ENCODE measurements at places on chromosomes 13 and 19.

- DNase-seq = peak; percentile 71
These were observed 37.6 kb downstream of the SOX21 start for GRCh38 chr13:94674609-94675348.

DNA sequence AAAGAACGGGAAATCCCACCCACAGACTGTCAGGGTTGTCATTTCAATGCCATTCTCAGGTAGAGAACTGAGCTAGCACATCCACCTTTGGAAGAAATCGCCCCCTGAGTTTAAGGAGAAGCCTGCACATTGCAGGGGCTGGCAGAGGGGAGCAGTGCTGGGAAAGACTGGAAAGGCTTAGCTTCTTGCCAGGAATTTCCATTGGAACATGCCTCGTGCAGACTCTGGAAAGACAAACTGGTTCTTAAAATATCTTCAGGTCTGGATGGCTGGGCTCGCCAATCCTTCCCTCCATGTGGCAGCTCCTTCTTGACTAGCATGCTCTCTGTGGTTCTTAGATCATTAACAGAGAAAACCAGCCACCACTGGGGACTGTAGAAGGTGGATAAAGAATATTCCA, 414.1 kb downstream of the TSHZ3 start:
- no peak for DNase-seq

DNA sequence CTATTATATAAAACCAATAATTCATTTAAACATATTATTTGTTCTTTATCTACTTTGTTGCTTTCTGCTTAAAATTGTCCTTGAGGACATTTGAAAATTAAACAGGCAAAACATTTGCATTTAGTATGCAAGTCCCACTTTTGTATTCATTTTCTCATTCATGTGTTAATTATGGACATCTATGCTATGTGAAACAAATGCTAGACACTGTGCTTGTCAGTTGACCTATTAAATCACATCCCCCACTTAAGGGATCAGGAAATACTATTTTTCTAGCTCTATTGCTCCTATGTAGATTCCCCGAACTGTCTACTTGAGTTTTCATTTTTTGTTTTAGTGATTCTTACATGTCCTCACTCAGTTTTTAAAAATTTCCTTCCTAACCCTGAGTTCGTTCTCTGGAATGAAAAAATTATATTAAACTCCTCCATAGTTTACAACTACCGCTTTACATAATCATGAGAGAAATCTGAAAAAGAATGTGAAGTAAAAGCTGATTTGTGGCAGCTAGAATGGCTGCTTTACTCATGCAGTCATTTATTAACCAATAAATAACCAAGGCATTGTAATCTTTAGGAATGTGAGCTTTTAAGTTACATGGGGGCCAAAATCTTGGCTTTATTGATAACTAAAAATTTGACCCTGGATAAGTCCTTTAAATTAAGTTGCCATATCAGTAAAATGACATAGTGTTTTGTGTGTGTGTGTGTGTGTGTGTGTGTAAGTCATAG, 188.5 kb downstream of the LIG4 start:
- DNase-seq = no peak

- no peak for DNase-seq
These were observed 1.8 kb downstream of the TMEM259 start for GRCh38 chr19:1018932-1019615.

GRCh38 chr13:80361883-80362327, 21.0 kb upstream of the SPRY2 start:
- no peak for DNase-seq

GRCh38 chr13:112790735-112791641, 101.2 kb downstream of the ATP11A start:
- DNase-seq = peak; percentile 36

DNA sequence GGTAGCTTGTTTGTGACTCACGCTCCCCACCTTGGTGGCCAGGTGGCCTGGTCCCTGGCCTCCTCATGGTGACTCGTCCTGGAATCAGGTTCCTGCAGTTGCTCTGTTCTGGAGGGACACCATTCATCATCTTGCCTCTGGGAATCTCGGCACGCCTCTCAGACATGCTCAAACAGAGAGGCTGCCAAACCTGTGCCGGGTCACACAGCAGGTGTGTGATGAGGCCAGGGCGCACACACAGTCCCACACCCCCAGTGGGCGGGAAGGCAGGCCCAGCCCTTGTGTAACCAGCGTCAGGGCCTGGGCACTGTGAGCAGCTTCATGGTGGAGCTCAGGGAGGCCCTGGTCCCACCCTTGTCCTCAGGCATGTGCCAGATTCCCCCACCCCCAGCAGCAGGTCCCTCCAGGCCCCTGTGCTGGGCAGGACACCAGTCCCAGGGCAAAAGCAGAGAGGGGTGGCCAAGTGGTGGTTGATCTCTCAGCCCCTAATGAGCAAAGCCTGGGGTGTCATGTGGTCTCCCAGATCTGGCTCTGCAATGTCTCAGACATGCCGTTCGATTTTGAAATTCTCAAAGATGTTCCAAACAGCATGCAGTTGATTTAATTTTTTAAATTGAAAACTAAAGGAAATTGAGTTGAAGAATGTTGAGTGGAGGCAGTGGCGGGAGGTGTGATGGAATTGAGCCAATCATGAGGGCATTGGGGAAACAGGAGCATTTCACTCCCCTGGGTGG, 12.1 kb downstream of the CEBPA start:
- DNase-seq = no peak

- DNase-seq = no peak
These were observed 854 bp downstream of the RNASEH2B start for GRCh38 chr13:50910485-50910805.

DNA sequence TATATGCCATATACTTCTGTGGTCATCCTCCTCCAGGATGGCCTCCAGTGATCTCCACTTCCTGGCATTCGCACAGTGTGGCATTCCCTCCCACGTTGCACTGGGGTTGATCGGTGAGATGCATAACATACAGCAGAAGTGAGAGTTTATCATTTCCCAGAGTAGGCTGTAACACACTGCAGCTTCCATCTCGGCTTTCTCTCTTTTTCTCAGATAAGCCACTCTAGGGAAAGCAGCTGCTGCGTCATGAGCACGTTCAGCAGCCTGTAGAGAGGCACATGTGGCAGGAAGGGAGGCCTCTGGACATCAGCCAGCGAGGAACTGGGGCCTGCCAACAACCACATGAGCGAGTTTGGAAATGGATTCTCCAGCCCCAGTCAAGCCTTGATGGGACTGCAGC, 807.1 kb downstream of the DIAPH3 start:
- no peak for DNase-seq

GRCh38 chr19:12603714-12604113, 6.9 kb downstream of the ZNF490 start:
- DNase-seq = no peak

DNA sequence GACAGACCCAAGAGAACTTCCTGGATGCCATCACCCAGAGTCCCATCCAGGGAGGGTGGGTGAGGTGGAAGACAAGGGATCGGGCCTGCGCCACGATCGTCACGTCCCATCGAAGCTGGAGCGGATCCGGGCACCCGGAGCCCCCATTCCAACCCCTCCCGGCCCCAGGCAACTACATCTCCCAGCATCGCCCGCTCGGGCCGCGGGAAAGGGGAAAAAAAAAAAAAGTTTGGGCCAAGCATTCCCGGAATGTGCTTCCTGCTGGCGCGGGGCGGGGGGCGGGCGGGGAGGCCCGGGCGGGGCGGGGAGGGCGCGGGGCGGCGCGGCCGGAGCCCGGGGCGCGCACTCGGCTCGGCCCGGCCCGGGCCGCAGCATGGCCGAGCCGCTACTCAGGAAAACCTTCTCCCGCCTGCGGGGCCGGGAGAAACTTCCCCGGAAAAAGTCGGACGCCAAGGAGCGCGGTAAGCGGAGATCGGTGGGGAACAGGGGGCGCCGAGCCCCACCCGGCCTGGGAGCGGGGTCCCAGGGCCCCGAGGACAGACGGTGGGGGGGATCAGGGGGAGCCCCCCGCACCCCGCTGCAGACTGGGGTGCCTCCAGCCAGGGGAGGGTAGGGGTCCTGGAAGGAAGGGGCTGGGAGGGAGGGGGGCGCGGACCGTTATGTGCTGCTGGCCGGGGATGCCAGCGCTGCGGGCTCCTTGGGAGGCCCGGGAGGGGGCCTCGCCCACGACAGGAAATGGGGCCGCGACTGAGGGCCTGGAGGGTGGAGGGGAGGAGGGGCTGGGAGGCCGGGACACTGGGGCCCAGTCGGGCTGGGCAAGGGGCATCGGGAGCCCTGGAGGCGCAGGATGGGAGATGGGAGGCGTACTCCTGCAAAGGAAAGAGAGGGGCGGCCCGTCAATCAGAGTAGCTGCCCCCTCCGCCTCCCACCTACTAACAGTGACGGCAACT, at the start of gene SYDE1:
SYDE1 (plus strand) TSS at position 341 of the 950 bp plus-strand sequence; CDS start at position 374, 33 bp downstream.
- DNase-seq = peak; percentile 85

- DNase-seq = no peak
These were observed 43.2 kb downstream of the CCNA1 start for GRCh38 chr13:36475468-36475867.

- no peak for DNase-seq
These were observed 20.0 kb downstream of the SLAIN1 start for GRCh38 chr13:77717508-77717907.

GRCh38 chr13:77416666-77417212, 89.8 kb upstream of the MYCBP2 start:
- DNase-seq = no peak

- DNase-seq = no peak
These were observed 16.8 kb downstream of the DAPK3 start for GRCh38 chr19:3954107-3954506.

DNA sequence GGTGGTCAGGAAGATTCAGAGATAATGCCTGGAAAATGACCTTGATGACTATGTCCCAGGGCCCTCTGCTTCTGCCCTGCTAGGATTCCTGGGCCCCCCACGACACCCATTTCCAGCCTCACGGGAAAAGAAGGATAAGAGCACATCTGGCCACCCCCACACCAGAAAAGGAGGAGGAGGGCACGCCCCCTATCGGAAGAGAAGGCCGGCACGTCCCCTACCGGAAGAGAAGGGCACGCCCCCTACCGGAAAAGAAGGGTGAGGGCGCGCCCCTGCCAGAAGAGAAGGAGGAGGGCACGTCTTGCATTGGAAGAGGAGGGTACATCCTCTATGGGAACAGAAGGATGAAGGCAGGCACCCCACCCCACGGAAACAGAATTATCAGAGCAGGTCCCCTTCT, 84.3 kb downstream of the IER2 start:
- DNase-seq = peak; percentile 66

GRCh38 chr19:3080286-3080685, 13.9 kb upstream of the GNA11 start:
- no peak for DNase-seq
